Stimulated activated CD8-positive, alpha-beta memory T cell treated with anti-CD3 and anti-CD28 coated beads, Interleukin-4, amount 100 ng/mL, for 1 hour (primary cell): ENCODE measurements at places on chromosomes 16 and 17.

DNA sequence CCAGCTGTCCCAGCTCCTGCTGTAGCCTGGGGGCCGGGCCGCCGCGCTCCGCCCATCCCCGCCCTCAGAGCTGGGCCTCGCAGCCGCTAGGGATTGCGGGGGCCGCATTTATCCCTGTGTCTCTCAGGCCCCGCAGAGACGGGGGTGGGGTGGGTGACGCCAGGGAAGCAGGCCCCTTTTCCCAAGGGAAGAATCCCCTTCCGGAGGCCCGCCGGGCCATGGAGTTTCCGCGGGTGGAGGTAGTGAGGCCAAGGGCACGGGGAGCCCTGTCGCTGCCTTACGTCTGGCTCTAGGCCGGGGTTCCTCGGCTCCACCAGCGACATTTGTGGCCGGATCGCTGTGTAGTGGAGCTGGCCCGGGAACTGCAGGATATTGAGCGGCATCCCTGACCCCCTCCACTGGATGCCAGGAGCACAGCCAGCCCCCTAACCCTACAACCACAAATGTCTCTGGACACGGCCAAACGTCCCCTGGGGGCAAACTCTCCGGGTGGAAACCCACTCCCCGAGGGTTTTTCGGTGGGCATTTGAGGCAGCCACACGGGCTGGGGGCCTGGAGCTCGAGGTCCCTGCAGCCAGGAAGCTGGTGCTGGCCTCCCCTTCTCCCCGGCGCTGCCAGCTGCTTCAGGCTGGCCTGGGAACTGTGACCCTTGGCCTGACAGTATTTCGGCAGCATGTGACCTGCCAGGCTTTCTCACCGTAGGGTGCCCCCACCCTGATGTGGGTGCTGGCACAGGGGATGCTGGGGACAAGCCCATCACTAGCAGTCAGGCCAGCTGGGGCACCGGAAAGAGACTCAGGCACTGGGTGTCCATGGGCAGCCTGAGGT is 12.0 kb upstream of the CD300A start:
- no peak for DNase-seq

GRCh38 chr17:20071824-20072691 is 62.9 kb downstream of the SPECC1 start:
- no peak for DNase-seq

- no peak for DNase-seq
Observed at GRCh38 chr17:74737299-74738050, 419 bp downstream of the RAB37 start.

- DNase-seq: no peak
Observed at GRCh38 chr16:11105038-11105903, 150.7 kb downstream of the SOCS1 start.

GRCh38 chr17:44601973-44602372 is 44.7 kb downstream of the FZD2 start:
- DNase-seq: no peak
